ENCODE measurements at places on chromosomes 6 and 20.

DNA sequence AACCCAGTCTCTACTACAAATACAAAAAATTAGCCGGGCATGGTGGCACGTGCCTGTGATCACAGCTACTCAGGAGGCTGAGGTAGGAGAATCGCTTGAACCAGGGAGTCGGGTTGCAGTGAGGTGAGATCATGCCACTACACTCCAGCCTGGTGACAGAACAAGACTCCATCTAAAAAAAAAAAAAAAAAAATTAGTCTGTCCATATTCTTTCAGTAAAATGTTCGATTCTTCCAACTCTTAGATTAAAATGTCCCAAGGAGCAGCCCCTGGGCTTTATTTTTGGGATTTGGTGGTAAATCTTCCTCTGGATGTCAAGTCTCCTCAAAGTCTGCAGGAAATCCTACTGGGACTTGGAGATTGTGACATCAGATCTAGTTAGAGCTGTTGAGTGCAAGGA, 101.0 kb upstream of the EEF1E1 start:
- DNase-seq = no peak

GRCh38 chr20:21006611-21007010, 99.5 kb downstream of the LINC00237 start:
- no peak for DNase-seq

DNA sequence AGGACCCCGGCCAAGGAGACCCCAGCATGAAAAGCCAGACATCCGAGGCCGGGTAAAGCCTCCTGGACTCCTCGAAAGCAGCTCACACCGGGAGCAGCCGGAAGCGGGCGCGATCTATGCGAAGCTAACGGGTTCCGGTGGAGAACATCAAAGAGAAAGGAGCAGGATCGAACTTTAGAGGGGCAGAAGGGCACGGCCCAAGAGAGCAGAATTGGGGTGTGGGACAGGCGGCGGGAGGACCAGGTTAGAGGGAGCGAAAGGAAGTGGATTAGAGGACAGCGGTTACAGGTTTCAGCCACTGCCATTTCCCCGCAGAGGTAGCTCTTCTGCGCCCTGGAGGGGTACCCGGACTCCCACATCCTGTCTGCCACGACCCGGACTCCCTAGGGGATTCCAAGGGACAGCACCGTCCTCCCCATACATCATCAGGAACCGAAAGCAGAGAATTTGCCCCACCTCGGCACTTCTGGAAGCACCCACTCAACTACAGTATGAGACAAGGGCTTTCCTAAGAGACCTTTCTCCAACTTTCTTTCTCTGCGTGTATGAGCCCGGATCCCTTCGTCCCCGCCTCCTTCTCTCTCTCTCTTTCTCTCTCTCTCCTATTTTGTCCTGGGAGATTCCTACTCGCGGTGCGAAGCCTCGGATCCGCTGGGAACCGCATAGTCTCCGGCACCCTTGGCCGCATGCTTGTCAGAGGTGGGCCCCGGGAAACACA, 507 bp upstream of the VGLL2 start:
- peak; percentile 25 for DNase-seq

DNA sequence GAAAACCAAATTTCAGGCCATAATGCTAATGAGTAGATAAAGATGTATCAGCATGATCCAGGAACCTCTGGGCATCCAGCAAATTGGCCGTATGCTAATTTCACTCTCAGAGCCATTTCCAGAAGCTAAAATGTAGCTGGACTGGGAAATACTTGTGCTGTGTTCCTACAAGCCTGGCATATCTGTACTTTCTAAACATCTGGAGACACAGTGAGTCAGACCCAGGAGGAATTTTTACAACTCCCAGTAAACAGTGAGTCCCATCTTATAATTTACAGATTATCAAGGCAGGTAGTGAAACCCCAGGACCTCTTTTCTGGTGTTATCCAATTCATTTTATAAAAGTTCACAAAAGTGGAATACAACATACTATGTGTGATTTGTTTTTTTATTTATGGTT, 683.0 kb upstream of the ADGRB3 start:
- DNase-seq = no peak

DNA sequence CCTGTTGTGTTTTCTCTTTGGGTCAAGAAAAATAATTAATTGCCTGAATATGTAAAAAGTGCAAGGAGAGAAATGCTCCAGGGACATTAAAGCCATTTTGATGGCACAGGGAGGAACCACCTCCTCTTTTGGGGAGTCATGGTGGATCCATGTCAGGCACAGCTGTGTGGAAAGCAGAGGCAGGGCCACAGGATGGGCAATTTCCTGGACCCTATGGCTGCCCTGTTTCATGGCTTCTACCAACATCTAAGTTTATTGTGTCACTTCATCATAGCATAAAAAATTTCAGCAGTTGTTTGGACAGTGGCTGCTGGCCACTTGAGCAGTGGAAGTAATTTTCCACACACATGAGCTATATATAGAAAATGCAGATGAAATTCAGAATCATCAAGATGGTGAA, 238.2 kb downstream of the SYNE1 start:
- no peak for DNase-seq
